ENCODE measurements at places on chromosomes 2 and 18.

DNA sequence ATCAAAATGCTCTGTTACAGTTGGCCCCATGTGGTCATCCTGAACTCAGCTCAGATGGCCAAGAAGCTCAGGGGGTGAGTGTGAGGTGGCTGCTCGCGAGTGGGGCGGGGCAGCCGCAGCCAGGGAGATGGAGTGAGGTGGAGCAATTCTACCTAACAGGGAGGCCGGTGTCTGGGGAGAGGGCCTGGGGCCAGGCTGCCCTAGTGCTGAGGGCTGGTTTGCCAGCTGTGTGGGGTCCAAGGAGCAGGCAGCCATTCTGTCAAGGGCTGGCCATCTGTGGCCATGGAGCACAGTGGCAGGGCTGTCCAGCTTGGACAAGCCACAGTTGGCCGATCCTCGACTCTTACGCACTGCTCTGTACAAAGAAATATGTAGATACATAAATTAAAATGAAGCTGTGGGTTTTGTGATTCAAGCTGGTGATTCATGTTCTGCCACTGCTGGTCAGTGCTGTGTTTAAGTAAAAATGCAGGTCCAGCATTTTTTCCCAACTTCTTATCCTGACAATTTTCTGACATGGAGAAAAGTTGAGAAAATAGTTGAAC, 82.1 kb downstream of the HS6ST1 start:
- no peak for DNase-seq

- no peak for DNase-seq
Observed at GRCh38 chr2:101771227-101771902, 73.9 kb downstream of the MAP4K4 start.

DNA sequence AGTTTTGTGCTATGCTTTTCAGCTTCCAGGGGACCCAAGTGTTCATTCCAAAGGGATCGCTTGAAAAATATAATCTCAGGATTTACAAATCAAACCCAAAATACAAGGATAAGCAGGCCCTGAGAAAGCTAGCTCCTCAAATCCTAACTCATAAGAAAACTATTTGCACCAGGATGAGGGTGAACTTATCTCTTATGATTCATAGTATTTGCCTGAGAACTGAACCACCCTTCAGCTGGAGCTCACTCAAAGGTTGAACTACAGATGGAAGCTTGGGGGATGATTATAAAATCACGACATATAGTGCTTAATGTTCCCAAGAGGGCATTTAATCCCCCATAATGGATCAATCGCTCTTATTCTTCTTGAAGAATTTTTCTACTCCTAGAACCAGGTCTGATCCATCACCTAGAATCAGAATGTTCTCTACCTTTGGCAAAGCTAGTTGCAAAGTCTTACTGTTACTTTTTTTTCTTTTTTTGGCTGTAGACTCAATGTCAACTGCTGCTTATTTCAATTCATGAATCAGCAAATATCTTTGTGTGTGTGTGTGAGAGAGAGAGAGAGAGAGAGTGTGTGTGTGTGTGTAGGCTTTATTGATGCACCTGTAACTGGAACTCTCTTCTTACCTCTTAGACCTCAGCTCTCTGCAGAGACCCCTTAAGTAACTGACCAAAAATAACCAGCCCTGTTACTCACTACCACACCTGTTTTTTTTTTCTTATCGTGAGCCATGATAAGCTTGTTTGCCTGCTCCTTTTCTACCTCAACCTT, 44.8 kb downstream of the ARL4C start:
- DNase-seq, result no peak

DNA sequence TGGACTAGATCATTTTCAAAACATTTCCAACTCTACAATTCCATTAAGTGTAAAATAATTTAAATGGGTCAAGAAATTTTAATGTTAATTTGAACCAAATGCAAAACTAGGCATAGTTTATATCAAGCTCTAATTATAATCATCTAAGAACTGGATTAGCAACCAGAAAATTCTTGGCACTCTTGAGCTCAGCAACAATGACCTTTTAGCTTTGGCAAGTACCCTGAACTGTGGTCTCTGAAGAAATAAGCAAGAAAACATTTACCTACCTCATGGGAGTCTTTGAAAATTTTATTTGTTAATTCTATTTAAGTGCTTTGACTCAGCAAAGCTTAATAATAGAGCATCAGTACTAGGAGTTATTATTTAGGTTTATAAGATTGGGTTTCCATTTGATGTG, 313.2 kb downstream of the SATB2 start:
- DNase-seq, result no peak

GRCh38 chr2:10232096-10232815, 70.4 kb upstream of the HPCAL1 start:
- DNase-seq, result no peak

DNA sequence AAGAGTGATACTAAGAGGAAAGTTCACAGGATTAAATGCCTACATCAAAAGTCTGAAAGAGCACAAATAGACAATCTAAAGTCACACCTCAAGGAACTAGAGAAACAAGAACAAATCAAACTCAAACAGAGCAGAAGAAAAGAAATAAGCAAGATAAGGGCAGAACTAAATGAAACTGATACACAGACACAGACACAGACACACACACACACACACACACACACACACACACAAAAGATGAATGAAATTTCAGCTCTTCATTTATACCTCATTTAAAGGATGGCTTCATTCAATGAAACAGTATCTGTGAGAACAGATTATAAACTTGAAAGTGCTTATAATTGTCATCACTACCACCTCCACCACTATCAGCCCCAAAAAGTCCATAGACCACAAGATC, 428.9 kb downstream of the MBD2 start:
- no peak for DNase-seq

- no peak for DNase-seq
Observed at GRCh38 chr2:237072067-237072931, 13.4 kb upstream of the COPS8 start.

DNA sequence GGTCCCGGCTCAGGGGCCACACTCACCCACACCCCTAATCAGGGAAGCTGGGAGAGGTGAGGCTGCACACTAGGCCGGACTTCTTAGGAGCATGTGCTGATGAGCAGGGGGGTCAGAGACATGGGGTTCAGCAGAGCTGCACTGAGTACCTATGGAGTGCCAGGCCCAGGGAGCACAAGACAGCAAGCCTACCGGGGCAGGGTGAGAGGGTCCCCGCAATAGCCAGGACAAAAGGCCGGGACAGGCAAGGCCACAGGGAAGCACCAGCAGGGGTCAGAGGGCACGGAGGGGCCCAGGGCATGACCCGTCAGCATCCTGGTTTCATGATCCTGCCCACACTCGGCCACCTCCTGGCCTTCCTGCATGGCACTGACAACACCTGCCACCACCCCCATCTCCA, 73.5 kb downstream of the TNS1 start:
- no peak for DNase-seq

GRCh38 chr2:212906620-212907019, 244.8 kb downstream of the IKZF2 start:
- no peak for DNase-seq

GRCh38 chr2:14364471-14364870, 268.0 kb upstream of the LRATD1 start:
- DNase-seq, result no peak

GRCh38 chr2:206388698-206389097, 54.6 kb upstream of the ADAM23 start:
- no peak for DNase-seq

DNA sequence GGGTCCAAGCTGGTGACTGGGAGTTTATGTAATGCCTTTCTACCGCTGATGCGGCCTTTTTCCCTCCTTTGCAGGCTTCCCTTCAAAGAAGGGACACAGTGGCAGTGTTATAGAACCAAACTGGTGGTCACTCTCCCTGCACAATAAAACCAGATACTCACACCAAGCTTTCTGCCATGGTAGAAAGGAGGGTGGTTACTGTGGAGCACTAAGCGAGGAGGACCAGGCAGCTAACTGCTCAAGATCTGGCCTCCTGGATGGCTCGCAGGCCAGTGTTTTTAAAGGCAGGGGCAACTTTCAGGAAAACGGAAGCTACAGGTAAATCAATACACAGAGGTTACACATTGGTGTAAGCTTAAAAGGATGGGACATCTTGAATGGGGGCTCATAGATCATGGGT, 89.4 kb downstream of the BIN1 start:
- DNase-seq, result no peak

DNA sequence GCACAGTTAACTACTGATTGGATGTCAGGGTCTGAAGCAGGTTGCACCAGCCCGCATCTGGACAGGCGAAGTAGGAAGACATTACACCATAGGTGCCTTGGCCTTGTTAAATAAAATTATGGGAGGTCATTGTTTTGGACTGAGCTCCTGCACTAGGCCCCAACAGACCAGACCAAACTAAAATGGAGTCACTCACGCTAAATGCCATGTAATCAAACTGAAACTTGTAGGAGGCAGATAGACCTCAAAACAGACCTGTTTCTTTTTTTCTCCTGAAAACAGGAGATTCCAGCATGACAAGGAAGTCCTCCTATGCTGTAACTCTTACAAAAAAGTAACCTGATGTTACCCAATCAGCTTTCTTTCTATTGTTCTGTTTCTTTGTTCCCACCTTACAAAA, 15.5 kb upstream of the NFU1 start:
- DNase-seq, result no peak

DNA sequence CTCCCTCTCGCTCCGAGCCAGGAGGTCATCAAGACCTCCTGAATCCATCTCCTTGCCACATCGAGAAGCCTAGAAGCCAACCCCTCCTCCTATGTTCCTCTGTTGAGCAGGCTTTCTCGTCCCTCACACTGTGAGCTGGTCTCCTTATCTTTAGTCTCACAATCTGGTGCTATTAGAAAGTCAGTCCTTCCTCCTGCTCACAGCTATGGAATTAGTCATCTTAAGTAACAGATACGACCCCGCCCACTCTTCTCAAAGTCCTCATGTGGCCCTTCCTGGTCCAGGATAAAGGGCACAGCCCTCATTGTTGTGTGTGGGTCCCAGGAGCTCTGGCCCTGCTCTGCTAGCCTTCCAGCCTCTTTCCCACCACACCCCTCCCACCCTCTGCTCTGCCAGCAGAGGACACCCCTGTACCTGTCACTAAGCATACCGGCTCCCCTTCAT, 41.4 kb upstream of the TRIB2 start:
- DNase-seq, result no peak

- DNase-seq, result no peak
Observed at GRCh38 chr2:148209603-148210002, 188.7 kb downstream of the MBD5 start.

DNA sequence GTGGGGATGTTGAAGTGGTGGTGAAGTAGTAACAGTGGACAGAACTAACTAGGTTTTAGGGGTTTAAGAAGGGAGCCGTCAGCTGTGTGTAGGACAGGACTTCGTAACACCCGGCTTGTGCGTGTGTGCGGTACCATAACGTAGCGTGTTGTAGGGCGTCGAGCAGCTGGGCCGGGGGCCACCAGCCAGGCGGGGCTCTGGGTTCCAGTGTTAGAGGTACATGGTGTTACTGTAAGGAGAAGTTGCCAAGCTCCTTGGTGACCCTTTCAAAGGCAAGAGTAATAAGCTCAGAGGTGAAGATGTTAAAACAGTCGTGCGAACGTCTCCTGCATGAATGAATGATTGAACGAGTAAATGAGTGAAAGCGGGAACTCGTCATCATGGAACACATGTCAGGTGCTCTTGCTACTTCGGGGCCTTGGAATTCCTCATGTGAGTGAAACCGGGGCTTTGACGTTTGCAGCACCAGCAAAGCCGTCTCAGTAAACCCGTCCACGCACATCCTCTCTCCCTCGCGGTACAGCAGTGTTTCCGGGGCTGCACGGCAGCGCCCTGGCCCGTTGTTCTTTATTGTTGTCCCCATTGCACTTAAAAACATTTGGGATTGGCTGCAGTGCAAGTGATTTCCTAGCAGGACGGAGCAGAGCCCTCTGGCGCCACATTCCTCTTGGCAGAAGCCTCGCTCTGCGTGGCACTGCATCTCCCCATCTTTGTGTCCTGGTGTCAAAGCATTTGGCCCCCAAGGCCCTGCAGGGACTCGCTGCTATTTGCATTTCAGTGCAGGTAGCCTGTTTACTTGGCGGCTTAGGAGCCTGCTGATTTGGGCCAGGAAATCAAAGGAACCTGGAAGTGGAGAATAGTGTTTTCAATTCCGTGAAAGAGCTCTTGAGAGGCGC, 115.0 kb downstream of the GBX2 start:
- DNase-seq, result no peak

GRCh38 chr2:36173760-36174404, 181.7 kb upstream of the CRIM1 start:
- no peak for DNase-seq

DNA sequence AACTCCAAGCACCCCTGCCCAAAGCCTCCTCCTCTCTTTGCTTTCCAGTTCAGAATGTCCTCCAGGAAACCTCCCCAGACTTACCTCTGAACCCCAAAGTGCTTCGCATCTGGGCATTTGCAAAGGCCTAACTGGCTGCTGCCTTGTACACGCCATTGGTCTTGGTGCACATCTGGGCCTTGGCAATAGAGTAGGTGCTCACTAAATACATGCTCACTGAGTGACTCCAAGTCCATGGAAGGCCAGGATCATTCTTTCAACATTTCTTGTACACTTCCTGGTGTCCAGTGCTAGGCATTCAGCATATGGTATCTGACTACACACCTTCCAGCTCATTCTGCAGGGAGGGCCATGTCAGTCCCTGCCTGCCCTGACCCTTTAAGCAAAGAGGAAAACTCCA, 28.4 kb downstream of the MRPL35 start:
- DNase-seq, result no peak

GRCh38 chr2:134670955-134671354, 47.8 kb downstream of the TMEM163 start:
- no peak for DNase-seq

GRCh38 chr18:45277908-45278307, 337.4 kb upstream of the SLC14A2 start:
- DNase-seq, result no peak

- DNase-seq, result no peak
Observed at GRCh38 chr18:2818281-2818680, 28.5 kb upstream of the EMILIN2 start.

DNA sequence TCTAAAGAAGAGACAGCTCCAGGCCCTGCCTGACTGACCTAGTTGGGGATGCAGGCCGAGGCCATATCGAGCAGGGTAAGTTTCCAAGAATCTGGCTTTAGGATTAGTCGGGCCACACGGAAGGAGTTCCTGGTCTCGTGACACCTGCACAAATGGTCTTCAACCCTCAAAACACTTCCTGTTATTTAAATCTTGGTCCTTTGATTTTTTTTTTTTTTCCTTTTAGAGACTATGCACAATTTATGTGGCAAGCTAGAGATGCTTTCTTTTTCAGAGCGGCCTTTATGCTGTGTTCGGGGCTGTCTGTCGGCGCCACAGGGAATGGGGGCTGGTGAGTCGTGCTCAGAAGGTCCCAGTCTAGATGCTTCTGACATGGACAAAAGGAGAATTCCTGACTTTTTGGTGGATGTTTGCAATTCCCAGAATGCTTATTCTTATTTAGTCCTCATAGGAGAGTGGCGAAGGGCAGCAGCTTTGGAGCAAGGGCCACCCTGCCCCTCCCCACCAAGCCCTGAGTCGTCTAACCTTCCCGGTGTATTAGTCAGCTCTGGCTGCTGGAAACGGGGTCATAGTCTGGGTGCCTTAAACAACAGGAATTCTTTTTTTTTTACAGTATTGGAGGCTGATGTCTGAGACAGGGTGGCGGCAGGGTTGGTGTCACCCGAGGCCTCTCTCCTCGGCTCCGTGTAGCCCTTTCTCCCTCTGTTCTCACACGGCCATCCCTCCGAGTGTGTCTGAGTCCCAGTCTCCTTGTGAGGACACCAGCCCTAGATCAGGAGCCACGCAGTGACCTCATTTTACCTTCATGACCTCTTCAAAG, 27.4 kb downstream of the HPCAL1 start:
- DNase-seq, result no peak

- no peak for DNase-seq
Observed at GRCh38 chr18:49018554-49019445, 68.0 kb upstream of the SMAD7 start.

GRCh38 chr2:47075361-47076125, 79.6 kb downstream of the STPG4 start:
- no peak for DNase-seq

GRCh38 chr2:203787979-203788378, 79.6 kb upstream of the CTLA4 start:
- DNase-seq, result no peak
